ENCODE measurements at places on chromosomes 7 and 10.

- no peaks in the 10 kb centered on the region for H3K27me3 ChIP-seq
- H3K4me3 ChIP-seq = no peak overlapping the region
- no peak for DNase-seq
- no peaks in the 10 kb centered on the region for H3K4me1 ChIP-seq
- H3K27ac ChIP-seq = no peak overlapping the region
These were observed 72.4 kb downstream of the LMBR1 start for GRCh38 chr7:156820445-156821063.

DNA sequence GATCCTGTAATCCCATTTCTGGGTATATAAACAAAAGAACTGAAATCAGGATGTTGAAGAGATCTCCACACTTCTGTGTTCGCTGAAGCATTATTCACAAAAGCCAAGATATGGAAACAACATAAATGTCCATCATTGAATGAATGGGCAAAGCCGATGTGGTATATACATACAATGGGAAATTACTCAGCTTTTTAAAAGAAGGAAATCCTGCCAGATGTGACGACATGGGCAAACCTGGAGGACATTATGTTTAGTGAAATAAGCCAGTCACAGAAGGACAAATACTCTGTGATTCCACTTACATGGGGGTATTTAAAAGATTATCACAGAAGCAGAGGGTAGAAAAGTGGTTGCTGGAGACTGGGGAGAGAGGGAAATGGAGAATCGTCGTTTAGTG lies 23.9 kb upstream of the FAM107B start:
- no peak for DNase-seq
- no peaks in the 10 kb centered on the region for H3K4me1 ChIP-seq
- H3K27me3 ChIP-seq = no peaks in the 10 kb centered on the region
- no peak overlapping the region for H3K4me3 ChIP-seq
- H3K36me3 ChIP-seq = no peaks in the 10 kb centered on the region

DNA sequence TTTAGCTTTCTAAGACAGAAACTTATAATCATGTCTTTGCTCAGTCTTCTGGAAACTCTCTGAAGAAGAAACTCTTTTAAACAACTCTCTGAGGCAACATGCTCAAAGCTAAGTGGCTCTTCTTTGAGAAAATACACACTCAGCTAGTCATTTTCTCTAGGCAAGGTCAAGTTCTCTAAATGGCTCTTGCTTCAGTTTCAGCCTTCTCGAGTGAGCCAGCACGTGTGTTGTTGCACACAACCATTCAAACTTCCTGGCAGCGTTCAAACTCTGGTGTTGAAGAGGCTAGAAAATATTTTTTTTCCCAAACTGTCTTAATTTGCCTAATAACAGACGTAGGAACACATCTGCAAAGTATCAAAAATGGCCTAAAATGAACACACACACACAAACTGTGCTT lies 129.1 kb downstream of the THSD7A start:
- peaks cover 4% of the 10 kb centered on the region for H3K4me1 ChIP-seq
- H3K4me3 ChIP-seq = no peak overlapping the region
- no peak for DNase-seq
- no peaks in the 10 kb centered on the region for H3K27me3 ChIP-seq
- H3K27ac ChIP-seq = no peak overlapping the region

DNA sequence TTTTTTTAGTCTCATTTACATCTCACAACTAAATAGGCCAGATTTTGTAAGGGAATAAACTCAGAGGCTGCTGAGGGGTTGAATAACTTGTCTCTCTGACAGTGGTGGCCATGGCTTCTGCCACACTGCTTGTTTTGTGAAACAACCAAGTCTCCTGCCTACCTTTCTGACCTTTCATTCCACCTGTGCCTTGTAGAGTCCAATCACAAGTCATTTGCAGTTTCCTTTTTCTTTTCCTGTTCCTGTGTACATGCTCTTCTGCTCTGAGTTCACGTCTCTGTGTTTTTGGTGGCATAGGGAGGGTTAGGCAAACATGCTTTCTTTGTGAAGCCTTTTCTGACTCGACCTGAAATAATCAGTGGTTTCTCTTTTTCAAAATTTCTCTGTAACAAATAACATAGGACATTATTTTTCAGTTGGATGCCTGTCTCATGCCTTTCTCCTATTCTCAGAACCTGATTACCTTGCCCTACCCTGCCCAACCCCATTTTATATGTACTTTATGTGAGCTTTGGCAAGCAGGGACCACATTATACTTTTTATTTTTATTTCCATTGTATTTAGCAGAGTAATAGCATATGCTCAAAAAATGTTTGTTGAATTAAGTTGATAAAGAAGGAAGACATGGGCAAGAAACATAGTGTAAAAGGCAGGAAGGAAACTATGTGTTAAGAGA lies 81.7 kb downstream of the HDAC9 start:
- no peak overlapping the region for H3K27ac ChIP-seq
- no peaks in the 10 kb centered on the region for H3K27me3 ChIP-seq
- H3K4me1 ChIP-seq = peaks cover 26% of the 10 kb centered on the region
- DNase-seq = no peak

DNA sequence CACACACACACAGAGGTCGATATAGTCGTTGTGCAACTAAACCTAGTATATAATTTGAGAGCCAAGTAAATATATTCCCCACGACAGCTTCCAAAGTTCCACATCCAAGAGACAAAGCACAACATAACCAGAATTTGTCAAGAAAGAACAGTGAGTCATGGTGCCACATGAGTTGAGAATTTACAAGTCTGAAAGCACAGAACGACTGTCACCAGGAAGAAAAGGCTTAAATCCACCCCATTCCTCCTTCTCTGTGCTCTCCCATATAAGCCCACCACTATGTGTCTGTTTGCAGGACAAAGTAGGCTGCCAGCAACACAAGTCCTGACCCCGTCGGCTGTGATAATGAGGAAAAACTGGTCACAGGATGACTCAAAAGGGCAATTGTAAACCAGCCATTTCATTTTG lies 32.8 kb downstream of the GSAP start:
- no peaks in the 10 kb centered on the region for H3K36me3 ChIP-seq
- H3K4me1 ChIP-seq = peaks cover 5% of the 10 kb centered on the region
- H3K27ac ChIP-seq = no peak overlapping the region
- H3K27me3 ChIP-seq = no peaks in the 10 kb centered on the region
- H3K4me3 ChIP-seq = no peak overlapping the region
- DNase-seq = no peak
